Astrocyte of the cerebellum (primary cell): ENCODE measurements at places on chromosomes 11 and 22.

GRCh38 chr11:132751516-132752250 lies 780.6 kb downstream of the OPCML start:
- no peak for DNase-seq

- DNase-seq = no peak
These were observed 45.3 kb downstream of the PPARA start for GRCh38 chr22:46195487-46196165.

DNA sequence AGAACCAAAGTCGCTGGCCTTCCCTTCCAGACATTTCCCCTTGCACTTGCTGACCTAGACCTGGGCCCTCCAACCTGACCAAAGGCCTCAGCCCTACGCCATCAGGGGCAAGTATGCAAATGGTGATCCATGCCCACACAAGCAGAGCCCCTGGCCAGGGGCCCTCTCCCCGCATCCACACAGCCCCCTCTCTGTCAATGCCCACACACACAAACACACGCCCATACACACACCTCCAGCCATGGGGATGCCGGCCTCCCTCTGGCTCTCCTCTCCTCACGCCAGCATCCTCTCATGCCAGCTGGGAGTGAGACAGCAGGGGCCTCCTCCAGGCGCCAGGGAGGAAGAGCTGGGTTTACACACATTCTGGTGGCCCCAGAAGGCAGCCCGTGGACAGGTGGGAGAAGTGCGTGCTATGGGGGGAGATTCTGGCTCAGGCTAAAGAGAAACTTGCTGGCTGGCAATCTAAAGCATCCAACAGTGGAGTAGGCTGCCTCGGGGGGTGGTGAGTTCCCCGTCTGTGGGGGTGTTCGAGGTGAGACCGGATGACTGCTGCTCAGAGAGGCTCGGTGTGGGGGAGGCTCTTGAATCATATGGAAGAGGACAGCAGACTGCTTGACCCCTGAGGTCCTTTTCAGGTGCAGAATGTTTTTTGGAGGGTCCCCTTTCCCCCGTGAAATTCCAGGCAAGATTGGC lies 4.8 kb downstream of the NRXN2 start:
- no peak for DNase-seq

DNA sequence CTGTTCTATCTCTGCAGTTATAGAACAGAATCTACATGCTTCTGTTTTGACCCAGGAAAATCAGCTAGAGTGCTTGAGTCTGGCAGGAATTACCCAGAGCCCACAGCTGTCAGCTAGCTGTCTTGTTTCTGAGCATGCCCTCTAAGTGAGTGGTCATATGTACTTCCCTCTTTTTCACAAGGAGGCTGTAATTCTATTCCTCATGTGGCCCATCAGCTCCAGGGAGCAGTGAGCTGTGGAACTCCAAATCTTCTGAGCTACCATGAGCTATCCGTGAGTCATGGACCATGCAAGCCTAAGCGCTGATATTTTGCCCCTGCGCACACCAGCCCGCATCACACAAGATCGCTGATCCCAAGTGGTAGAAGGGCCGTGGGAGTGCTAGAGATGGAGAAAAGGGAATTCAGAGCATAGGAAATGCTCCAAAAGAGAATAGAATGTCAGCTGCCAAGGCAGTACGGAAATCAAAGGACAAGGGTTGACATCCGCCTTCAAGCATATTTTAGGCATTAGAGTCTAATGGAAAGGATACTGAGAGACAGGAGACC lies 5.4 kb downstream of the FJX1 start:
- DNase-seq = peak; percentile 49

- DNase-seq = no peak
These were observed 654 bp upstream of the SYT8 start for GRCh38 chr11:1834062-1834610.

GRCh38 chr11:95092549-95093324 lies 3.1 kb downstream of the ENDOD1 start:
- no peak for DNase-seq

DNA sequence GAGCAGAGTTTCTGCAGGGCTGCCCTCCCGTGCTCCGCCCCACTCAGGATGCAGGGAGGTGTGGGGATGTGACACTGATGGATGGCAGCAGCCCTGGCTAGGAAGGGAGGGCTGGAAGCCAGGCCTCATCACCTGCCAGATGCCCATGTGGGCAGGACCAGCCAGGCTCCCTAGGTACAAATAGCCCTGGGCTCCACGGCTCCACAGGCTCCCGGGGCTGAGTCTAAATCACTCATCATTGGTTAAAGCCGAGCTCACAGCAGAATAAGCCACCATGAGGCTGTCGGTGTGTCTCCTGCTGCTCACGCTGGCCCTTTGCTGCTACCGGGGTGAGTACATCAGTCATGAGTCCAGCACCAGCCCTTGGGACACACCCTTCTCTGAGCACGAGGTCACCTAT lies at the start of gene SCGB1D1:
Gene SCGB1D1, plus strand, starts transcription at position 206 of the 400 bp plus-strand sequence. Its CDS starts 69 bp downstream, at position 275.
- DNase-seq = no peak

DNA sequence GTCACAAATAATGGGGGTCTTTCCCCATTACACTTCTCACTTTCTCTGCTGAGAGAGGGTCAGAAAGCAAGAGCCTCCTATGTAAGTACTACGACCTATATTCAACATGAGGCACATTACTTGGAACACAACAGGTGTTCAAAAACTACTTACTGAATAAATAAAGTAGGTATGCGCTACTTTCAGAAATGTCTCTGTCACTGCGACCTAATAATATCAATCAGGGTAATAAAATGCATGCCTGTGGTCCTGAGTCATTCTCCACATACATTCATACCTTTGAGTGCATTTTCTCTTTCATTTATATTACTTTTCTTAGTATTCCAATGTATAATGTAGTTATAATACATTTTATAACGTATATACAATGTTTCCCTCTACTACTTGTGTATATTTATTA lies 838.9 kb downstream of the DLG2 start:
- no peak for DNase-seq

DNA sequence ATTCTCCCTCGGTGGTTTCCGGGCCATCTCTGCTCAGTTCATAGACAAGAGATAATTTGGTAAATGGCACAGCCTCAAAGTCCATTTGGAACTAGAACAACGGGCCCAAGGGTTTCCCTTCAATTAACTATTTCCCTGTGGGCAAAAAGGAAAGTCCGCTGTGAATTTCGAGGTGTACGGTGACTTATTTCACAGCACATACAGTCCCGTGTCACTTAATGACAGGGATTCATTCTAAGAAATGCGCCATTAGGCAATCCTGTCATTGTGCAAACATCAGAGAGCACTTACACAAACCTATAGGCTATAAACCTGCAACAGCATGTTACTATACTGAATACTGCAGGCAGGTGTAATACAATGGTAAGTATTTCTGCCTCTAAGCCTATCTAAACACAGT lies 551.6 kb downstream of the OPCML start:
- DNase-seq = no peak

GRCh38 chr11:66863428-66864125 lies 6.7 kb downstream of the LRFN4 start:
- no peak for DNase-seq

DNA sequence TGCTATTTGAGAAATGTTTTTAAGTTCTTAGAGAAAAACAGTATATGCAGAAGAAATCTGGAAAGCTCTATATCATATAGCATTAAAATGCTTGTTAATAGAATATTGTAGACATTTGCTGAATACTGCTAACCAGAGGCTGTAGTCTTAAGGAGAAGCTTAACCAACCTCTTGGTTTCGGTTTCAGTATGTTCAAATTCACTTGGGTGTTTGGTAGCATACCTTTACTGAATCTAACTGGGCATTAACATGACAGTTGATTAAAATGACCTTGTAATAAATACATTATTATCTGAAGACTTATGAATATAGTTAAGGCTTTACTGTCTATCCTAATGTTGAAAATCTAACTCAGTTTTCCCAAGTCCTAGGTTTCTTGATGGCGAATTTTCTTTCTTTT lies 5.4 kb downstream of the PCF11 start:
- DNase-seq = peak; percentile 5

- no peak for DNase-seq
These were observed 137.0 kb downstream of the ATG16L2 start for GRCh38 chr11:72951193-72951592.

GRCh38 chr22:22830193-22830592 lies 57.4 kb upstream of the IGLL5 start:
- DNase-seq = no peak

DNA sequence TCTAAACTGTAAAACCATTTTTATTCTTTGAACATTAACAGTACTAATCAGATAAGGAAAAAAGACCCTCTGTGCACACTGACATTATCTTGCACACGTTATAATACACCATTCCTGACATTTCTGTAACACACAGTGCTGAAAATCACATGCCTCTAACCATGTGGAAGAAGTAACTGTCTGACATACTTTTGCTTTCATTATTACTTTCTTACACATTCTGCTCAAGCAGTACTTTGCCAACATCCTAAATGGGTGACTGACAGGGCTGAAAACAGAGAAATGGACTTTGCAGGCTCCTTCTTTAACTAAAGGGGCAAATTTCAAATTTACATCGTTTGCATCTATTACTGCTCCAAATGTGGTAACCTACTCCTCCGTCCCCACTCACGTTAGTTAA lies 22.8 kb upstream of the TP53AIP1 start:
- no peak for DNase-seq

- DNase-seq = no peak
These were observed 2.3 kb upstream of the MALAT1 start for GRCh38 chr11:65496304-65497140.

- DNase-seq = no peak
These were observed 40.5 kb downstream of the DKK3 start for GRCh38 chr11:11967669-11968510.

GRCh38 chr11:7936615-7937014 lies 4.9 kb downstream of the OR10A3 start:
- no peak for DNase-seq

GRCh38 chr11:40037005-40037404 lies 1422.4 kb downstream of the LRRC4C start:
- DNase-seq = no peak

DNA sequence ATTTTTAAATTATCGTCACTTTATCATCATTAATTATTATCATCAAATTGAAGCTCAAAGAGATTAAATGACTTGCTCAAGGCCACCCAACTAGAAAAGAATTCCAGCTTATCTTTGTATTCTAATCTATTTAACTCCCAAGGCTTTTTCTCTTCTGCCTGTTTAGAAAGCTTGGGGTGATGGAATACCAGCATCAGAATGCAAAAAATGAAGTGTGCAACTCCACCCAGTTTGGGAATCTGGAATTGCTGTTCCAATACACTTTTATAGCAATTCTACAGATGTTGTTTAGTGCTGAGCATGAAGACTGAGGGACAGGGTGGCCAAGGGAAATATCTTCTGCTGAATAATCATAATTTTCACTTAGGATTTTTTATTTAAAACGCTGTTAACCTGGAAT lies 97.2 kb upstream of the FIBIN start:
- DNase-seq = no peak

GRCh38 chr22:39374191-39374590 lies 24.4 kb downstream of the SYNGR1 start:
- DNase-seq = no peak

DNA sequence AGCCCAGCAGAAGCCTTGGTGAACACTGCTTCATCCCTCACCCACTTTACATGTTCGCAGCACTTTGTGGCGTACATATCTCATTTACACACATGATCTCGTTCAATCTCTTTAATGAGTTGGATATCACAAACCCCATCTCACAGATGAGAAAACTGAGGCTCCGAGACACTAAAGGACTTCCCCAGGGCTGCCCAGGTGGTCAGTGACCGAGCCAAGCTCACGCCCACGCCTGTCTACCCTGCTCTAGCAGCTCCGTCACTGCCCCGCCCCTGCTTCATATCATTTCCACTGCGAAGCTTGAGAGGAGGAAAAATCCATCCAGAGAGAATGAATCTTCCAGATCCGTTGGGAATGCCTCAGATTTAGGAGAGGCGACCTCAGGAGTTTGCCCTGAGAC lies 11.8 kb upstream of the DSCAML1 start:
- DNase-seq = no peak

GRCh38 chr11:21415606-21416005 lies 746.2 kb downstream of the NELL1 start:
- DNase-seq = no peak

GRCh38 chr11:58186938-58187337 lies 1.9 kb upstream of the OR9Q2 start:
- no peak for DNase-seq

GRCh38 chr11:93025558-93026255 lies 56.3 kb downstream of the MTNR1B start:
- DNase-seq = no peak

- DNase-seq = no peak
These were observed 6.8 kb upstream of the RGL4 start for GRCh38 chr22:23684026-23684425.

GRCh38 chr11:47285969-47286770 lies 16.2 kb downstream of the MADD start:
- DNase-seq = no peak

DNA sequence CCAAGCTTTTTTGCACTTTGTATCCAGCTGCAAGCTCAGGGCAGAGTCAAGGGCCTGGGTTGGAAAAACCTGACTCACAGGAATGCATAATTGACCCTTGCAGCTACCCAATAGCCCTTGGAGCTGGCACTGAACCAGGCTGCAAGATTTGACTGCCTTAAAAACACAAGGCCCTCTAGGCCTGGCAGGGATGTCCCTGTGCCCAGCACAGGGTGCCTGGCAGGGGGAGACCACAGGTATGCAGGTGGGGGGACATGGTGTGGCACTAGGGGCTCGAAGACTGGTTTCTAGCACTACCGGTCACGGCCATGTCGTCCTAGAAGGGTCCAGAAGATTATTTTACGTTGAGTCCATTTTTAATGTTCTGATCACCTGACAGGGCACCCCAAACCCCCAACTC lies 30.2 kb downstream of the SBF1 start:
- DNase-seq = peak; percentile 33

DNA sequence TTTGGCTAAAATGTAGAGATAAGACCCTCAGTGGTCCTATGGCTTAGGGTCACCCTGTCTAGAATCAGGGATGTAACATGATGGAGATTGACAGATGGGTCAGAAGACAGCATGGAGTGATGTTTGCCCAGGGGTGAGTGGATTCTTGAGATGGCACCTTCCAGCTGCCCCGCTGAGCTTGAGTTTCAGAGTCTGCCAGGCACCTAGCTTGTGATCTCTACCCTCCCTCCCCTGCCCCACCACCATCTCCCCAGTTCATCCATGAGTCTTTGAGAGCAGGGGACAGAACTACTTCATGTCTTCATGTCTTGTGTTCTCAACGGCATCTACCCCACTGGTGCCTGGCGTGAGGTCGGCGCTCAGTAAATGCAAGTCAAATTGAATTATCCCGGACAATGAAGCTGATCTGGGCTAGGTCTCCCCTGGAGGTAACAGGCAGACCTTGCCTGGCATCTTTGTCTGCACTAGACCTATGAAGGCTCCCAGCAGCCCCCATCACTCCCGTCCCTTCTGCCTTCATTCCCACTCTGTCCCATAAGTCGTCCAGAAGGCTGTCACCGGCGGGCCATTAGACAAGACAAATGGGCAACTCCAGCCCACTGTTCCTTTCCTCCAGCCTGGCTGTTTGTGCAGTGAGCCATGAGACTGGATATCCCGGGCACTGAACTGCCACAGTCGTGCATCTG lies 239.2 kb upstream of the TBCEL start:
- no peak for DNase-seq

DNA sequence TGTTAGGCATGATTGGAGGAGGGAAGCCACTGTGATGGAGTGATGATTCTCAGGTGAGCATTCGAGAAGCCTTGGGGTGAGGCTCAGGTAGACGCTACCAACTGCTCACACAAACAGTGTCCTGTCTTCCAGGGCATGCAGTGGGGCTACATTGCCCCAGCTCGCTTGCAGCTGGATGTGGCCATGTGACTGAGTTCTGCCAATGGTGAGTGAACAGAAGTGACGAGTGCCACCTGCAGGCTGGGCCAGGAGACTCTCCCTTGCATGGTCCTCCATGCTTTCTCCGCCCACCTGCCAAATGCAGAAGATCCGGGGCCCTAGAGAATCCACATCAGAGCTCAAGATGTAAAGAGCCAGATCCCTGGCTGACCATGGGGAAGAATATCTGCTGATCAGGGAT lies 195.9 kb downstream of the BCR start:
- no peak for DNase-seq
